Activated CD8-positive, alpha-beta memory T cell treated with anti-CD3 and anti-CD28 coated beads for 36 hours (primary cell): ENCODE measurements at places on chromosomes 5 and 9. TPM values are rescaled to one million over a fixed set of nuclear protein-coding genes. Genes with fewer than 3 reads are reported as not detected.

SNCAIP gene
- total RNA-seq = not detected

NOXA1 gene
- total RNA-seq = 0.67 TPM

AGTPBP1 gene
- 31.1 TPM for total RNA-seq

ATG10 gene
- 7.1 TPM for total RNA-seq

PTGER4 gene
- total RNA-seq = 42.0 TPM

PTGDS gene
- total RNA-seq = not detected

PLAC8L1 gene
- 0.46 TPM for total RNA-seq

ANKRD31 gene
- 0.50 TPM for total RNA-seq

WNK2 gene
- total RNA-seq = 0.55 TPM

LCN1 gene
- total RNA-seq = not detected

PRLR gene
- total RNA-seq = not detected

EIF4EBP3 gene
- total RNA-seq = 13.6 TPM

EPB41L4B gene
- total RNA-seq = 0.32 TPM

ENTPD2 gene
- not detected for total RNA-seq

TMEM232 gene
- 1.1 TPM for total RNA-seq

SETX gene
- 36.5 TPM for total RNA-seq

INSL6 gene
- total RNA-seq = not detected
